ENCODE measurements at places on chromosomes 4 and X. TPM values are rescaled to one million over a fixed set of nuclear protein-coding genes. Genes with fewer than 3 reads are reported as not detected.

DNA sequence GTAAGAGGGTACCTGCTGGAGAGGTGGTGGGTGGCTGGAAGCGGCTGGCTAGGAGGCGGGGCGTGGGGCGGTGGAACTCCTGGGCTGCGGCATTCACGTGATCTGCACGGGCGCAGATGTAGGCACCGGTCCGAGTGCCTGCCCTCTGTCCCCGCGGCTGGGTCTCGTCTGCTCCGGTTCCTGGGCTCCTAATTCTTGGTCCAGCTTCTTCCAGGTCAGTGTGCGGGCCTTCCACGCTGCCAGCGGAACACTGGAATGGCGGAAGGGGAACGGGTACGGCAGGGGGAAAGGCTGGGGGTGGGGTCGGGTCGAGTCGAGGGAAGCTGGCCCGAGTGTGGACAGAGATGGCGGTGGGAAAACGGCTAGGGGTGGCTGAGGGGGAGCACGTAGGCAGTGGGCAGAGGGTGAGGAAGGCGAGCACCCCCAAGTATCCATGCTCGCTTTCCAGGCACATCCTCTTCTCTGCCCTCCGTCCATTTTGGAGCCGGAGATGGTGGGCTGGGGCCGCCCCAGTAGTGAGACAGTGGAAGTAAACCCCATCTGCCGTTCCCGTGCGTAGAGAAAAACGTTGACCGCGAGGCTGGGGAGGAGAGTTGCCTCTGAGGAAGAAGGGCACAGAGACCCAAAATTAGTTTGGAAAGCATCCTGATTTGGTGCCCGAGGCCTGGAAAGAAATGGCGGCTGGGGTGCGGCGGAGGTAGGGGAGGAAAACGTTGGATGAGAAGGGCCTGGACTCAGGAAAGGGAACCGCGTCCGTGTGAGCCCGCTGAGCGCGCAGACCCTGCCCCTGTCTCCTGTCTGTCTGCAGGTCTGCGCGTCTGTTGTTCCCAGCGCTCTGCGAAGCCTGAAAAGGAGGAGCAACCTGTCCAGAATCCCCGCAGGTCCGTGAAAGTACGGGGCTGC lies at the start of gene TCEAL4:
Gene TCEAL4, plus strand, starts transcription at position 105 of the 903 bp plus-strand sequence. CDS start 1,161 bp downstream, outside the sequence.
- DNase-seq: no peak

- DNase-seq: peak; percentile 86
These were observed at the start of gene COMMD8 for GRCh38 chr4:47463235-47463956. COMMD8 (minus strand) TSS chr4:47463702; CDS start chr4:47463651, 51 bp downstream.

Gene MAGEB5
- not detected for total RNA-seq

DNA sequence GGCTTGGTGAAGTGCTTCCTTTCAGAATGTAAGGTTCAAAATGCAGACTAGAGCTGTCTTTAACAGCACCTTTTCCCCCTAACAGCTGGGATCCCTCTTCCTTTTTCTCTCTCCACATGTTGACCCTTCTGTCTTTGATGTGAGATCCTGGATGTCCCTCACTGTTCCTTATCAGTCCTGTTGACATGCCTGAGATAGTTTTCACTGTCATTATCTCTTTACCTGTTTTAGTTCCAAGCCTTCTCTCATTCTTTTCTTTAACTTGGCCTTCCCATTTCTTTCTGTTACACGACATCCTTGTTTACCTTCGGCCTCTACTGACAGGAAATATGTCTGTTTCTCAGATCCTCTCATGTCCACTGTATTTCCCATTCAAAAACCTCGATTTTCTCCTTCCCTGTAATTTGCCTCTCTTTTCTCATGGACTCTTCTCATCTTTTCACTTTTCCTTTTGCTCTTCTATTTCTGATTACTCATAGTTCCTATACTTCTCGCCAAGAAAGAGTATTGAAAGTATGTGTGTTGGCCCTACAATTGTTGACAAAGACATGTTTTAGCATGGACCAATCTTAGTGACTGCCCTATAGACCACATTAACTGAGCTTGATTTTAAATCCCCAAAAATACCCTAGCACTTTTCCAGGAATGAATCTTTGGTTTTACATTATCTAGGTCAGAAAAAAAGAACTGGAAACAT lies 1.2 kb upstream of the SOWAHB start:
- DNase-seq: no peak

Gene TEX13B
- total RNA-seq: not detected

DNA sequence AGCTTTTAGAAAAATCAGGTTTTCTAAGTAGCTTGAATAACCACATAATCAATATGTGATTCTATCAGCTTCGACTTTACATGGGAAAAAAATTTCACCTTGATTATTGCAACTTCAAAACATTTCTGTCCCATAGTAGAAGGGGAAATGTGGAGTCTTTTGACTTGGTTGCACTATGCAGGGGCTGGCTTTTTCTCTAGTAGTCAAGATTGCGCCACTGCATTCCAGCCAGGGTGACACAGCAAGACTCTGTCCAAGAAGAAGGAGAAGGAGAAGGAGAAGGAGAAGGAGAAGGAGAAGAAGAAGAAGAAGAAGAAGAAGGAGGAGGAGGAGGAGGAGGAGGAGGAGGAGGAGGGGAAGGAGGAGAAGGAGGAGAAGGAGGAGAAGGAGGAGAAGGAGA lies 84.9 kb downstream of the MAML3 start:
- no peak for DNase-seq

DNA sequence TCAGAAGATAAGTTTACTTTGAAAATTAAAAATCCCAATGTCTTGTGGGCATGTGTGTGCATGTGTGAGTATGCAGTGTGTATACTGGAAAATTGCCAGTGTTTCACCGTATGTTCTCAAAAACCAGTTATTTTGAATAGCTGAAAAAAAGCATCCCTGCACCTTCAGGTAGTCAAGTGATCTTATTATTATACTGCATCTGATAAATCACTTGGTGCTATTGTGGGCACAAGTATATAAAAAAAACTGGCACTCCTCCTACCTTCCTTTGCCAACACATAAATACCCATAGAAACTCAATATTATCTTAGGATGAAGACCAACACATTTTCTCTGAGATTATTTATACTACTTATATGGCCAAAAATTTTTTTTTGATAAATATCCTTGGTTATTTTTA lies 91.5 kb upstream of the MAP9 start:
- no peak for DNase-seq

Gene WNK3
- 3.3 TPM for total RNA-seq

Gene IL21
- total RNA-seq: not detected

DNA sequence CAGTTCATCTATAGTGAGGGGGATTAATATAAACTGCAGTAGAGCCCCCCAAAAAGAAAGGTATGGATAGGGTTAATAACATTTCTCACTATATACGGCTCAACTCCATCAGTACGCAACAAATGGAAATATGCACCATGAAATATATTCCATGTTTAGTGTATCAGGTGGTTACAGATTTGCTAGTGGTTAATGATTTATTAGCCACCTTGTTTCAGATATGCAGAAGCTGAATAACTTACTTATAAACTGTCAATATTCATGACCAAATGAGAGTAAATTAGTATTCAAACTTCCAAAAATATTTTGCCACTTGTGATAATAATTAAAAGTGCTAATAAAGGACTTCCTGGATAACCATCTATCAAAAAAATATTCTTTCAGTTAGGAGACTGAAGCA lies 14.8 kb downstream of the AMTN start:
- DNase-seq: no peak

GRCh38 chr4:100557306-100557705 lies 39.5 kb upstream of the EMCN start:
- no peak for DNase-seq

Gene CXorf65
- not detected for total RNA-seq

DNA sequence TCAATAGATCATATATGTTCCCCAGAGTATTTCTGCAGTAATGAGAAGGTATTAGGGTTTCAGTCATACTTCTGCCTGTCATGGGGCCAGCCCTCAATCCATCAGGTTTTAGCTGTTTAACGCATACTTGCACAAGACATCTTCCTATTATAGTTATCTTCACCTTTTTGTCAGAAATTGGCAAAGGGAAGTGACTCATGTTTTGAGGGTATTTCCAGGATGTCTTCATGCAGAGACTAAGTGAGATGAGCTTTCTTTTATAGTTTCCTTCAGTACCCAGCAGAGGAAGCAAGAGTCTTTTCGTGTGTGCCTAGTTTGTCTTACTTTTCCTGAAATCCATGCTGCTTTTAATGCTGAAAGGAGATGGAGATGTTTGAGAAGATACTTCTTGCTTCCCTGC lies 9.5 kb downstream of the CSTF2 start:
- DNase-seq: peak; percentile 25

GRCh38 chr4:25814301-25815136 lies 48.3 kb downstream of the SEL1L3 start:
- peak; percentile 69 for DNase-seq

Gene TMEM33
- 60.4 TPM for total RNA-seq

All from A172 (cell line).